ENCODE measurements at places on chromosomes 4 and X. TPM values are rescaled to one million over a fixed set of nuclear protein-coding genes. Genes with fewer than 3 reads are reported as not detected.
A peak's percentile ranks its signal among the peaks of the same experiment; 100 is the strongest.

DNA sequence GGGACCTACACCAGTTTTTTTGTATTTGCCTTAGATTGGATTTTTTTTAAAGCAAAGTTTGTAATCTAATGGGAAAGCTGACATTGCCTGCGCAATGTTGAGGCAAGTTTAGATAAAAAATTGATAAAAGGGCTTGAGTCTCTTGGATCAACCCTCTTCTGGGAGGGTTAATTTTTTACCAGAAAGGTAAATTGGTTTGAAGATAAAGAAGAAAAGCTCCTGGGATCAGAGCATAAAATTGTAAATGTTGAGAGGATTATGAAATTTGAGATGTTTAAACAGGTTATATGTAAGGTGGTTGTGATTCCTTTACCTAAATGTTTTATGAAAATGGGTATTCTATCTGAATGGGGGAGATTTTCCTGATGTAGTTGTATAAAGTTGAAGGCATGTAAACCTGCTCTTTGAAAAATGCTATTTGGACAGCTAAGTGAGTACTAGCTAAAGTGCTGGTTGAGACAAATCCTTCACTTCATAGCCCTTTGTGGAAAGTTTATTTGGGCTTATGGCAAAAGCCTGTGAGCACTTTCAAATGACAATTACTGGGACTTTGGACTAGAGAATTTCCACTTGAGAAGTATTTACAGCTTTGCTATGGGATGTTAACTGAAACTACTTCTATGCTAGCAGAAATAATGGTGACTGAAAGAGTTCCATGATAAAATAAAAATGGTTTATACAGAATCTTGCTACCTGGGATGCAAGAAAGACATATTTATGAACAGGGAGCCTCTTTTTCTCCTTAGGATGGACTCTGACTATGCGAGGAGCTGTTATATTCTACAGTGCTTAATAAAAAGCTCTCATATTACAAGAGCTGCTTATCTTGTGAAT, 56.2 kb downstream of the UGT2B10 start:
- no peak for DNase-seq

- peak; percentile 45 for DNase-seq
These were observed 204.9 kb downstream of the AFAP1 start for GRCh38 chr4:7734651-7735260.

GRCh38 chr4:177080388-177080787, 229.3 kb upstream of the NEIL3 start:
- no peak for DNase-seq

- no peak for DNase-seq
These were observed 241.1 kb upstream of the TLL1 start for GRCh38 chr4:165631912-165632311.

RTL9 gene
- not detected for total RNA-seq
